ENCODE measurements at places on chromosomes 5 and 9.

DNA sequence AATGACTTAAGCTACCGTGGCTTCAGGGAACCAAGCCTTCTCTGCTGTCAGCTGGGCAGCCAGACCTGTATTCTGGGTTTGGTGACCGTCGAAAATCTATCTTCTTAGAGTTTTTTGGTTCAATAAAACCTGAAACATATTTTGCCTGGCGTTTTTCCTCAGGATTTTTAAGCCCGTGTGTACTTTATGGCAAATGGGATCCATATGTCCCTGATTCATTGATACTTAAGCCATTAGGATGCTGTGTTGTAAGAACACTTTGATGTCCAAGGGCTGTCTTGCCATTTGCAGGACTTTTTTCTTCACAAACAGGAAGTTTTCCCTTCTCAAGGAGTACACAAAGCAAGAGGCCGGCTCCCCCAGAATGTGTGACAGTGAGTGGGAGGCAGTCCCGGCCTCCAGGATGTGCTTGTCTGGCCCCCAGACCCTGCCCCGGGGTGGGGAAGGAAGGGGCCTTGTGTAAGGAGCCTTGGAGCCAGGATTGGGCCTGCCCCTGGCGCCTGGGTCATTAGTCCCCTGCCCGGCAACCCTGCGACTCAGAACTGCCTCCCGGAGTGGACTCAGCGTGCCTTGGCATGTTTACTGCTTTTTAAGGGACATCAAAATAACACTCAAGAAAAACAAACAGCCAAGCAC, 83.4 kb upstream of the SMIM23 start:
- DNase-seq = no peak

DNA sequence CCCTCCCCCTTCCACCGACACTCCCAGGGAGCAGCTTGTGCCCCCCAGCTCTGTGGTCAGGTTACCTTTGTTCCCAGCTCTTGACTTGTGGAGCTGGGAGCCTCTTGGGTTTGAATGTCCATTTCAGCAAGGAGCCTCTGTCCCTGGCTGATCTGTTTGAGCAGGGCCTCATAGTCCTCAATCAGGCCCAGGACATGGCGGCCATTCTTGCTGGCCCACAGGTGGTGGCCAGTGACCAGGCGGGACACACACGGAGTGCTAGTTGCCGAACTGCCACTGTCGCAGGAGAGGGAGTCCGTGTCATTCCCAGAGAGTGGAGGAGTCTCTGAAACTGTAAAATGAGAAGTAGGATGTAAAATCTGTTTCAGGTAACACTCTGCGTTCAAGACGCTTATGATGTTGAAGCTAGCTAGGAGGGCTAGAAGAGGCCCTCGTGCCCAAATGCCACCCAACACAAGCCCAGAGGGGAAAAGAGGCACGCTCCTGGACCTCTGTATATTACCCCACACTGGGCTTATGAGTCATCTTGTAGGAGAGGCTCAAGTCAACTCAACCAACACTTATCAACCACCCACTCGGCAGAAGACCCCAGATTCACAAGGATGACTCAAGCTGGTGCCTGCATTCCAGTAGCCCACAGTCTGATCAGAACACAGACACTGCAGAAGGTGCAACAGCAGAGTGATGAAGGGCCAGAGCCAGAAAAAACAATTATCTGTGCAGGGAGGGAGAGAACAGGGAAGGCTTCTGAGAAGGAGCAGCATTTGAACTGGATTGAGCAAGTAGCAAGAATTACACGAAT, 177.0 kb downstream of the CDK5RAP2 start:
- DNase-seq = no peak

DNA sequence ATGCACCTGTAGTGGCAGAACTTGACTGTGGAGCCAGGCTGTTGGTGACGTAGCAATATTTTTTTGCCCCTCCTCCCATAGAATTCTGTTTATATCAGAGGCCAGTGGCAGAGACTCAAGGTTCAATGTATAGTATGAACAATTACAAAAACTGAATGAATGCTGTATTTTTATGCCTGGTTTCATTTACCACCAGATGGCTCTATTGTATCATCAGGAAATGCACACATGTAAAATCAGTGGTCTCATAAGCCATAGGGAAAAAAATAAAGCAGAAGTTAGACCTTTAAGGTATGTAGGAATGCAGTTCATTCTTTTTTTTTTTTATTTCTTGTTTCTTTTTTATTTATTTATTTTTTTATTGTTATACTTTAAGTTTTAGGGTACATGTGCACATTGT, 43.6 kb downstream of the CCDC192 start:
- DNase-seq = no peak

GRCh38 chr9:124929464-124929863, 11.4 kb downstream of the GOLGA1 start:
- no peak for DNase-seq

DNA sequence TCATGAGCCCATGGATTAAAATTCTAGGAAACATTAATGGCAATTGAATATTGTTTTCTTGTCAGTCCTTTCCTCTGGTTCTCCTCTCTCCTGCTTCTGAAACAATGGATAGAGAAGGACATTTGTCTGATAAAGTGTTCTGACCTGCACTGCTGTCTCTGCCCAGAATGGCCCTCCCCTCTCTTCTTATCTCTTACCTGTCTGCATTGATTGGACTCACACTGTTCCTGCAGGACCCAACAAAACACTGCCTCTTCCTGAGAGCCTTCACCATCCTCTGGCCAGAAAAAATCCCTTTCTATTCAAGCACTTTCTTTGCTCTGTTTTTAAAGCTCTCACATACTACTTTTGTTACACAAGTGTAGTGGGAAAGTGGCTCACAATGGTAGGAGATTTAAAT, 143.8 kb upstream of the DHFR start:
- no peak for DNase-seq

- no peak for DNase-seq
These were observed at the start of gene ADAMTS13 for GRCh38 chr9:133421615-133422542. Gene ADAMTS13, plus strand, starts transcription at chr9:133422367. Its CDS starts 77 bp downstream, at chr9:133422444.

DNA sequence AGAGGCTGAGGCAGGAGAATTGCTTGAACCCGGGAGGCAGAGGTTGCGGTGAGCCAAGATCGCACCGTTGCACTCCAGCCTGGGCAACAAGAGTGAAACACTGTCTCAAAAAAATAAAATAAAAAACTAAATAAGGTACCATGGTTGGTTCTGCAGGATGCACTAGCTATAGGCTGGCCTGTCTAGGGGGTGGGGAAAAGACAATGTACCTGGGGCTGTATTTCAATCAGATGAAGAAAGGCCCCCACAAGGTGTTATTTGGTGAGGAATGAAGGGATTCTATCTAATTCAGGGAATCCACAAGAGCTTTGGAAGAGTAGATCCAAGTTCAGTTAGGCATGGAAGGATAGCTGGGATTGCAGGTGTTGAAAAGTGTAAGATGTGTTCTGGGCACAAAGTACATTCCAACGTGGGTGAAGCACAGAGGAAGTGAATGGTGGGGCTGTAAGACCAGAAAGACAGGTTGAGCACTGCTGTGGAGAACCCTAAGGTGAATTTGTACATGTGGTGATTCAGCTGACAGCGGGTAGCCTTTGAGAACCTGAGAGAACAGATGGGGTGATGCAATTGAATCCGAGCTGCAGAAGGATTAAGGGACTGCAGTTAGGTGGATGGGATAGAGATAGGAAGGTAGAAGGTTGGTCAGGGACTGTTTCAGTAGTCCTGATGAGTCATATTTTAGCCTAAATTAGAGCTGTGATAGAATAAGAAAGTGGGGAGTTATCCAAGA, 71.8 kb downstream of the CAST start:
- no peak for DNase-seq

- no peak for DNase-seq
These were observed 219.7 kb downstream of the TRPM3 start for GRCh38 chr9:70901746-70902145.

GRCh38 chr9:6630502-6631206, 14.9 kb downstream of the GLDC start:
- DNase-seq = no peak

GRCh38 chr5:109558952-109559351, 130.8 kb upstream of the MAN2A1 start:
- DNase-seq = no peak

DNA sequence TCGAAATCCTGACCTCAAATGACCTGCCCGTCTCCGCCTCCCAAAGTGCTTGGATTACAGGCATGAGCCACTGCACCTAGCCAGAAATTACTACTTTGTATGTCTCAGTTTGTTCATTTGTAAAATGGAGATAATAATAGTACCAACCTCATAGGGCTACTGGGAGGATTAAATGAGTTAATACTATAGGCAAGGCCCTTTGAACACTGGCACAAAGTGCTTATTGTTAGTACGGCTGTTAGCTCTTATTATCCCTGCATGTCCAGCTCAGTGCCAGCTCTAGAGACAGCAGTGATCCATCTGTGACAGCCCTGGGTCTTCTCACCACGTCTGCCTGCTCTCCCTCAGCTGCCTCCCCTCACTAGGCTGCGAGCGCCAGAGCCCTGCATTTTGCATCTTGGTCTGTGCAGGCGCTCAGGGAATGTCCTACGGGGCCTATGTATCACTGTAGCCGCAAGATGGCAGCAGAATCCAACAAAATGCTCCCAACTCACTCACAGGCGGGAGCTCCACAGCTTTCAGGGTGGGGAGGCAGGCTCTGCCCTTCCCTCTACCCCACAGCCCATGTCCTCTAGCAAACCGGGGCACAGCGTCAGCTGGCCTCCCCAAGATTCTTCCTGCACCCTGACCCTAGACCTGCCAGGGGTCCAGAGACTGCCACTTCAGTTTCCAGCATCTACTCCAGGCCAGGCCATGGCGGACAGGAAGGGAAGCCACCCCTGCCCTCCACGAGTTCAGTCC, 17.7 kb upstream of the AKNA start:
- DNase-seq = no peak

- DNase-seq = peak; percentile 55
These were observed 13.7 kb downstream of the OR1J1 start for GRCh38 chr9:122463828-122464632.

GRCh38 chr5:128441941-128442350, 96.1 kb downstream of the FBN2 start:
- no peak for DNase-seq

- no peak for DNase-seq
These were observed 30.5 kb upstream of the MAP1B start for GRCh38 chr5:72076621-72077300.

GRCh38 chr5:54580997-54581811, 63.6 kb downstream of the SNX18 start:
- DNase-seq = no peak

DNA sequence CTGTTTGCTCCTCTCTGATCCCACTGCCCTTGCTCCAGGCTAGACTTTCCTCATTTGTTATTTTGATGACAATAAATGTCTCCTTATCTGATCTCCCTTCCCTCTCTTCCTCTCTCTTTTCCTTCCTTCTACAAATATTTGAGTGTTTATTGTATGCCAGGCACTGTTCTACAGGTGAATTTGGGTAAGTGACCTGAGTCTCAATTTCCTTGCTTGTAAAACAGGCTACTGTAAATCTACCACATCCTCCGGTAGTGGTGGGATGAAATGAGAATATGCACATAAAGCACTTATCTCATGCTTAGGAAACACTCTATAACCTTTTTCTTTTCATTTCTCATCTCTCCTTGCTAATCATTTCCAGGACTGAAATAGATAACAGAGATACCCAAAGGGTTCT, 86.4 kb downstream of the HMHB1 start:
- no peak for DNase-seq

GRCh38 chr9:110936719-110937452, 101.4 kb downstream of the LPAR1 start:
- no peak for DNase-seq

Measured in NCI-H2081 treated with DMSO at 0.1 percent for 48 hours (cell line).